CMK (cell line): ENCODE measurements at places on chromosomes 12 and 14.

DNA sequence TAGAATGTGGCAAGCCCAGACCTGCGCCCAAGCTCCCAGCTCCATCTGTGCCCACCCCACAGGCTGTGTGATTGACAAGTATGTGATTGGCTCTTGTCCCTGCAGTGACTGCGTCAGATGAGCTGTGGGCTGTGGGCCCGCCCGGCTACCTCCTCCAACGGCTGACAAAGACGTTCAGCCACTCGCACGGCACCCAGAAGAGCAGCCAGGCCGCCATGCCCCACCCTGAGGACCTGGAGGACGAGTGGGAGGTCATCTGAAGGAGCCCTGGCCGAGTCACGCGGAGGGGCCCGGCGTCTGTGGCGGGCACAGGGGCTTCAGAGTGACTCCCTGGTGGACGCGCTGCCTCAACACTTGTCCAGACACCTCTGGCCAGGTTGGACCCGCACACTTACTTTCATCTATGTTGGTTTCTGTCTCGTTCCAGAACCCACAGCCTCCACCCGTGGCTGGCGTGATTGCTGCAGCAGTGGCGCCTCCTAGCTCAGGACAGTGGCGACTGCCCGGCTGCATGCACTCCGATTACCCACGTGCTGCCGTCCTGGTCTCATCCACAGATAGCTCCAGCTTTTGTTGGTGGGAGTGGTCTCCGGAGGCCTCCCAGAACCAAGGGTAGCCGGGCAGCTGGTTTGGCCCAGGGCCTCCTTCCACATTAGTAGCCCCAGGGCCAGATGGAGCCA lies 11.4 kb downstream of the ANKRD9 start:
- DNase-seq, result no peak

DNA sequence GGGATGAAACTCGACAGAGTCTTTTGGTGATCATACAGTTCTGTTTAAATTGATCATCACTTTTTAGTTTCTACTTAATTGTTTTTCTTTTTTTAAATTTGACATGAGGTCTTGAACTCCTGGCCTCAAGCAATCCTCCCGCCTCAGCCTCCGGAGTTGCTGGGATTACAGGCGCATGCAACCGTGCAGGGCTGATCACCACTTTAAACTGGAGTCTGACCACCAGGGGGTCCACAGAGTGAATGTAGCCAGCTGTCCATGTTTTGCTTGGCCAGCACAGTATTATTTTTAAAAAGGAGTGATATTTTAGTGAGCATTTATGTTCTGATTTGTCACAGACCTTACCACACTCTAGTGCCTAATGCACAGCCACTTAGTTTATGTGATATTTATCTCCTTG lies 10.7 kb downstream of the DAAM1 start:
- DNase-seq, result no peak

DNA sequence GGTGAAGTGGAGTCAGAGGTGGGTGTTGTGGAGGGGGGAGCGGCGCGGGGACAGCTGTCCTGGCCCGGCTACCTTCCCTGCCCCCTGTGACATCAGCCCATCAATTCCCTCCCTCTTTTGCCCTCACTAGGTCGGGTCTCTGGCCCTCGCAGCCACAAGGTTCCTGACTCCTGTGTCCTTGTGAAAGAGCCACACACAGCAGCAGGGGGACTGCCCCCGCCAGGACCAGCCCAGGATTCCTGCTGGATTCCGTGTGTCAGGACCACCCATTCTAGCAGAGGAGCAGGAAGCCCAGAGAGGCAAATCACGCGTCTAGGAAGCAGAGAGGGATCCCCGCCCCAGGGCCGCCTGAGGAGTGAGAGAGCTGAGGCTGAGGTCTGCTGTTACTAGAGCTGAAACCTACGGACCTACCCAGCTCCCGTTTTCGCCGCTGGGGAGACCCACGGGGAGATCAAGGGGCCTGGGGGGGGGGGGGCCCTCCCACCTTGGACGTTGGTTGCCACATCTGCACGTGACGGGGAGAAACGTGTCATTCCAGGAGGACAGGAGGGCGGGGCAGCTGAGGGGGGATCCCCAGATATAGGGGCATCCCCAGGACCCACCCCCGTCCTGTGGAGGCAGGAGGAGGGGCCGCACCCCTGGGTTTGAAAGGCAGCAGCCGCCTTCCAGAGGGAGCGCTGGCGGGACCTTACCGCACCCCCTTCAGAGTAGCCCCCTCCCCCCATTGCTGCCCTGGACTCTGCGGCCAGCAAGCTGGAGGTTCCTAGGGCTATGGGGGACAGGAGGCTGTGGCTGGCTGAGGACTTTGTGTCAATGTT lies 12.5 kb upstream of the INF2 start:
- DNase-seq, result no peak

DNA sequence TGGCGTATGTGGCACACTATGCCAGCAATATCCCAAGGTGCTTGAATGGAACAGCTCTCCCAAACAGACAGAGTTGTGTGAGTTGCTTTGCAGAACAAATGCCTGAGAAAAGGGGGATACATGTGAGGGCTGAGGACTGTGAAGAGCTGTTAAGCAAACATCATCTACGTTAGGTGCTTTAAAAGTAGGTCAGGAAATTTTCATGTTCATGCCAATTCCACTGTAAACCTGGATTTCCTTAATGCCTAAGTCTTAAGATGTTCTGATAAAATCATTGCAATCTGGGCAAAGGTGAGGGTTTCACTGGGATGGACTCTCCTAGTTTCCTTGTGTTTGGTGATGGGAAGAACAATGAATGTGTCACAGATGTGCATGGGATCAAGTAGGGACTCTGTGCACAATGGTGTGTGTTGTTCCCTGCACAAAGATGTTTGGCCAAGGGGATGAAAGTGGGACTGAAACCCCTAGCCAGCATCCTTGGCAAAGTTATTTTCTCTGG lies 227.9 kb downstream of the KTN1 start:
- DNase-seq, result no peak

GRCh38 chr12:123410041-123410412 lies 26.1 kb downstream of the KMT5A start:
- no peak for DNase-seq

DNA sequence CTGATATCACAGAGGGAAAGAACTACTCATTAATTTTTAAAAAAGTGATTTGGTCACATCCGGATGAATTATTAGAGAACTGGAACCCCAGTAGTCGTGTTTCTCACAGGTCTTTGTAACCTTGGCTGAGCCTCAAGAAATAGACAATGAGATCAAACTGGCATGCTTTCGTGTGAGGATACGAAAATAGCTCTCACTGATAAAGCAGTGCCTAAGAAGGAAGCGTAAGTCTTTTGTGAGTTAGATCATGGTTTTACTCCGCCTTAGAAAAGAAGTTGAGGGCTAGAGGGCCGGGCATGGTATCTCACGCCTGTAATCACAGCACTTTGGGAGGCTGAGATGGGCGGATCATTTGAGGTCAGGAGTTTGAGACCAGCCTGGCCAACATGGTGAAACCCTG lies 33.8 kb upstream of the GALNT16 start:
- DNase-seq, result no peak

- DNase-seq, result no peak
These were observed 148.7 kb upstream of the CLEC14A start for GRCh38 chr14:38404616-38405015.

DNA sequence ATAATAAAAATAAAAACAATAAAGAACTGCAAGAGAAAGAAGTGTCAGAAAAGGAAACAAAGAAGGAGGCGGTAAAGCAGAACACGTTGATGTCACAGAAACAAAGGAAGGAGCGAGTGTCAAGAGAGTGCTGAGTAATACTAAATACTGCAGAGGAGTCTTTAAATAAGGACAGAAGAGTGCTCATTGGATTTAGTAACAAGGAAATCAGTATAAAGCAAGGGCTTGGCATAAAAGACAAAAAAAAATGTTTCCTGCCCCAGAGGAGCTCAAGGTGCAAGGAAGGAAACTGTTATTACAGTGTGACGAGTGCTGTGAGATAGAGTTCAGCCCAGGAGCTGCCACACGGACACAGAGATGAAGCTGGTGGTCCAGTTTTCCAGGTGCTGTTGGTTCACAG lies 8.4 kb upstream of the TUBA1A start:
- DNase-seq, result no peak

- DNase-seq, result no peak
These were observed 18.6 kb downstream of the BRF1 start for GRCh38 chr14:105282098-105282725.

- no peak for DNase-seq
These were observed 10.2 kb upstream of the ITGB7 start for GRCh38 chr12:53217051-53217930.

- DNase-seq, result no peak
These were observed 51.1 kb downstream of the APAF1 start for GRCh38 chr12:98696036-98696646.

DNA sequence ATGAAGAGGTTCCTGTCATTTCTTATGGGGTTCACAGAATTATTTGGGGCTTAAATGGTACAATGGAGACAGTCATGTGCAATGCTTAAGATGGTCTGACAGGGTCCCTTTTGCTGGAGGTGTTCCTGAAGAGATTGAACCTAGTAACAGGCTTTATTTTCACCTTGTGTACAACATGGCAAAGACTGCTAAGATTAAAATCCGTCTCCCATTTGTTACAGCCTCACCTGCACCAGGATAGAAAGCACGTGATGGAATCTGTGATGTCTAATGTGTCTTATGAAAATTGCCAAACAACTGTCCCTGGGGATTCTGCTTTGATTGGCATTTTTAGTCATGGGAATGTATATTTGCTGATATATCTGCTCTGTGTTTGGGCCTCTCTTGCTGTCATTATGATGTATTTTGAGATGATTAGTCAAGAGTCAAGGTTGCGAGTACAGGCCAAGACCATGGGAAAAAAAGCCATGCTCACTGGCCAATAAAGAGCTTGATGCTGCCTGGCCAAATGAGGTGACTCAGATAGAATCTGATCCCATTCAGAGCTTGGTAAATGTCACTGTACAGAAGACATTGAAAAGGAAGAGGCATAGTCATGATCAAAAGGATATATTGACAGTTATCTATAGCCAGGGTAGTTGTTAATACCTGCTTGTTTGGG lies 96.1 kb downstream of the FLRT2 start:
- DNase-seq, result no peak

- no peak for DNase-seq
These were observed 99.6 kb downstream of the SSPN start for GRCh38 chr12:26295001-26295400.

DNA sequence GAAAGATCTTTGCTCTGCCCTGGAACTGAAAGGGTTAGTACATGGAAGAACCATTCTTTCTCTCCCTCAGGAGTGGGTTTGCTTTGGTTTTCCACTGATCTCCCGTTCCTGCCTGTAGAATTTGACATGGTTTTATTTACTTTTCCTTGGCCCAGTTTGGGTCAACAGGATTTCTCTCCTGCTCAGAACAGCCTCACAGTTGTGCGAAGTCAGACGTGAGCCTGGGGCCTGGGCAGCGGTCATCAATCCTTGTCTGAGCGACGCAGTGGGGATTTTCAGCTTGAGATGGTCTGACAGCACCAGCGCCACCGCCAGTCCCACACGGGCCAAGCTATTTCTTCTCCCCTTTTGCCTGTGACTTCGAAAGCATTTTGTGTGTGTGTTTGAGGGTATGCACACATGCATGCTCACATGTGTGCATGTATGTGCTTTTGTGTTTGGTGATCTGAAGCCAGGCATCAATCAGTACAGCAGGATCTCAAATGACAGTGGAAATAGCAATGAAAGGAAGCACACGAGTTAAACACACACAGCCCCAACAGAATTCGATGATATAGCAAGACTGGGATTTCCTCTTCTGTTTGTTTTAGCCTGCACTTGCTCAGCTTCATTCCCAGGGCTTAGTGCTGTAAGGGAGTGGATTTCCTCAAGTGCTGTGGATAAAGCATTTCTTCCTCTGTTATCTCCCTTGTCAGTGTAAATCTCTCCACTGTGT lies 58.3 kb downstream of the SMOC1 start:
- DNase-seq, result no peak

GRCh38 chr12:83122623-83122934 lies 435.9 kb downstream of the TMTC2 start:
- DNase-seq, result no peak

DNA sequence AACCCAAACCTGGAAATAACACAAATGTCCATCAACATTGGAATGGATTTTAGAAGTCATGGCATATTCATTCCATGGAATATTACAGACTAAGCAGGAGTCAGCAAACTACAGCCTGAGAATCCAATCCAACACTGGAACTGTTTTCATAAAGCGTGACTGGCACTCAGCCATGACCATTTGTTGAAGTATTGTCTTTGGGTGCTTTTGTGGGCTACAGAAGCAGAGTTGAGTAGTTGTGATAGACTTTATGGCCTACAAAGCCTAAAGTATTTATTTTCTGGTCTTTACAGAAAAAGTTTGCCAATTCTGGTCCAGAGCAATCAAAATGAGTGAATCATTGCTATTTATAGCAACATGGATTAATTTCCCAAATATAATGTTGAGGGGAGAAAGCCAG lies 34.5 kb upstream of the FRS2 start:
- DNase-seq, result no peak

DNA sequence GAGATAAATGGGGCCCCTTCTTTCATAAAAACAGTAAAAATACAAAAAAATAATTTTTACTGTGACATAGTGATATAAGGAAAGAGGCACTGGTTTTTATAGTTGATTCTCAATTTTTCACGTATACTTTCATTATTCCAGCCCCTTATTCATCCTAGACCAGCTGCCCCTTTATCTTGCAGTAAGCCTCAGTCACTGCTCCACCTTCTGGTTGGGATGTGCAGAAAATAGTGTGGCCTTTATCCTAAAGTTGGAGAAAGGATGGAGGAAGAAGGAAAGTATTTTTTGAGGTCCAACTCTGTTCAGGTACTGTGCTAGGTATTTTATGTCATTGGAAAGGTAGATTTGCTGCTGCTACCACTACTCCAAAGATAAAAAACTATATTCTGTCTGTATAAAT lies 172.7 kb downstream of the ANO6 start:
- no peak for DNase-seq
